Stimulated activated CD4-positive, alpha-beta T cell treated with anti-CD3 and anti-CD28 coated beads, Interleukin-15, amount 100 ng/mL, for 24 hours (primary cell): ENCODE measurements at places on chromosomes 7 and 10.

DNA sequence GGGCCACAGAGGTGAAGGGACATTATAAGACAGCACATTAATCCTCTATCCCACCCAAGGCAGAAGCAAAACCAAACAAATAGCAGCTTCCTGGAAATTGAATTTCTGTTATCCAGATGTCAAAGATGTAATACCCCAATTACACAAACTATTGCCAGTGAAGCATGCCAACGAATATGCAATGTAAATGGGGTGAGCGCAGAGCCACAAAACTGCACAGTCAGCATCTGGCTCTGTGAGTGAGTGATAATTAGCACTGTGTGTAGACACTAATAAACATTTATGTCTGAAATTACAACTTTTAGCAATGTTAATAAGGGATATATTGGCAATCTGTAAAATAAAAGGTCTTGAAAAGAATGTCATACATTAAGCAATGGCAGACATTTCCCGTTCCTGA is 3.2 kb downstream of the BEND7 start:
- no peak for DNase-seq

DNA sequence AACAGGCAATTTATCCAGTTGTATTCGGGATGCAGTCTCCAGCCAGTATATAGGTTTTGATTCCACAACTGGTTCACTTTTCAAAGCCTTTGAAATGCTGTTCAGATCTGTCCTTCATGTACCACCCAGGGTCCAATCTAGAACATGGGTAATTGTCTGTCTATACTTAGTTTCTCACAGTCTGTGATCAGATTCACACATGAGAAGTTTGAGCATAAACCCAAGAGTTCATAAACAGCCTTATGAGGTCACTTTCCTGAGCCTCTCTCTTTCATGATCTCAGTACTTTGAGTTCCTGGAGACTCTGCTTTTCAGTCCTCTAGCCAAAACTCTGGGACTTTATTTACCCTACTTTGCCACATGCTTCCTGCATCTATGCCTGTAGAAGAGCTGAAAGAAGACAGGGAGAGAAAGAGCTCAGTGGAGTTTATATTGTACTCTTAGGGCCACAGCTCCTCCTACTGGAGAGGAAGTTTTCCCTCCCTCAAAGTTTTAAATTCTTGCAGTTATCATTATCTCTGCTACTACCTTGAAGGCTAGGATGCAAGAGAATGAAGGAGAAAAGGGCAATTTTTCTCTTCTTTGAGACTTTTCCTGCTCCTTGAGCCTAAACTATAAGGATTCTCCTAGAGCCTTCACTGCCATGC is 172.0 kb downstream of the ZEB1 start:
- DNase-seq = peak; percentile 14

- no peak for DNase-seq
Observed at GRCh38 chr7:122515404-122515803, 183.5 kb downstream of the RNF133 start.

- no peak for DNase-seq
Observed at GRCh38 chr7:4878336-4879335, 4.9 kb downstream of the RADIL start.

DNA sequence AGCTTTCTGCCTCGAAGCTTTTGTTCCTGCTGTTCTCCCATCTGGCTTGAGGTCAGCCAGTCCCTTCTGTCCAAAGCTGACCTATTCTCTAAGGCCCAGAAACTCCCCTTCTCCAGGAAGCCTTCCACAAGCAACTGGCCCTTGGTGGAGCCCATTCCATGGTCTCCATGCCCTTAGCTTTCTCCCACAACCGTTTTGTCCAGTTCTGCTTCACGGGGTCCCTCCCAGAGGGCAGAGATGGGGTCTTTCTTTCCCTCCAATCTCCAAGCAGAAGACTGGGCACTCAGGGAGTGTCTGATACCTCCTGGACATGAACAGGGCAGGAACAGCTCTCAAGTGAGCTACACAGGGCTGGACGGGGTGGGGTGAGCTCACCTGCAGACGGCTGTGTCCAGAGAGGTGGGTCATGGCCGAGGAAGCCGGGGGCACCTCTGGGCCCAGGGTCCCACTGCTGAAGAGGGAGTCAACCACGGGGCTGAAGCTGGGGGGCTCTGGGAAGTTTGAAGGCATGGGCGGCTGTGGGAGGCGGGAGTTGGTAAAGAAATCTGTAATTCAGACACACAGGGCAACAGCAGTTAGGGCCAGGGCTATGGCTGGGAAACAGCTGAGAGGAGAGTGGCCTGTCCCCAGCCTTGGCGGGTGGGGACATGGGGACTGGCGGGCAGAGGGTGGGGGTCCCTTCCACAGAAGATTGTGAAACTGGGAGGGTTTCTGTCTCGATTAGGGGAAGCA is 20.9 kb upstream of the TBL2 start:
- DNase-seq = no peak

DNA sequence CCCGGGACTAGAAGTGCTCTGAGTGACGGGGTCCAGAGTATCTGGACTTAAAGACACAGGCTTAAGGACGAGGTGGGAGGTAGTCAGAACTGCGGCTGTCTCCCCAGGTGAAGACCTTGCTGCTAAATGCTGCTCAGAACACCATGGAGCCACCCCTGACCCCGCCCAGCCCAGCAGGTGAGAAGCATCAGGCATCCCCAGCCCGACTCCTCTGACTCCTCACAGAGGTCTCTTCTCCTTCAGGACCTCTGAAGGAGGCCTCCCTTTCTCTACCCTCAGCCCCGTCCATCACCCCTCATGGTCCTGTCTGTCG is 5.8 kb downstream of the NFKB2 start:
- no peak for DNase-seq

DNA sequence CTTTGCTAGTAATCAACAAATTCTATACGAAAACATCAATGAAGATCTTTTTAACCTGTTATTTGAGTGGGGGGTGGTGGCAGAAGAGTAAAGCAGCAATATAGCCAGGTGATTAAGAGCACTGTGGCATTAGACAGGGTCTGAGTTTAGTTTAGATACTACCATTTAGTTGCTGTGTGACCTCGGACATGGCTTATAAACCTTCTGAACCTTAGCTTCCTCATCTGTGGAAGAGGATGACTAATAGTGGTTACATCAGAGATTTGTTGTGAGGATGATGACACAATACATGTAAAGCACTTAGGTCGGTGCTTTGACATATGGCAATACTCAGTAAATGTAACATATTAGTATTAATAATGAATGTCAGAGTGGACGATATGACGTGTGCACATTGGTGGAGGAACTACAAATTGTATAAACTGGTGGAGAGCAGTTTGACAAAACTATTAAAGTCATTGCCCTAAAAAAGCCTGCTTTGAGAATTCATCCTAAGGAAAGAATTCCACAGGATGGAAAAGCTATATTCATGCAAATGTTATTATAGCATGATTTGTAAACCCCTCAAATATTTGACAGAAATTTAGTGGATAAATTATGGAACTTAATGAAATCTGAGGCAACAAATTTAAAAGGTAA is 24.3 kb downstream of the SPAG6 start:
- DNase-seq = no peak

DNA sequence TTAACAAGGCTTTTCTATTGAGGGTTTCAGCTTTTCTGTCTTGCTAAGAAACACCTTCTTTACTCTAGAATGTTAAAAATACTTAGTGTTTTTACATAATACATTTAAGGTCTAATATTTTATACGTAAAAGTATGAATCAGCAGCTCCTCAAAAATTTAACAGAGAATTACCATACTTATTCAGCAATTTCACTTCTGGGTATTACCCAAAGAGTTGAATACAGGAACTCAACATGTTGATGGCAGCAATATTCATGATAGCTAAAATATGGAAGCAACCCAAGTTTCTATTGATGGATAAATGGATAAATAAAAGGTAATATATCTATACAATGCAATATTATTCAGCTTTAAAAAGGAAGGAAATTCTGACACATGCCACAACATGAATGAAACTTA is 9.7 kb upstream of the OR13A1 start:
- no peak for DNase-seq

- no peak for DNase-seq
Observed at GRCh38 chr7:150334108-150334507, 7.3 kb downstream of the RARRES2 start.

DNA sequence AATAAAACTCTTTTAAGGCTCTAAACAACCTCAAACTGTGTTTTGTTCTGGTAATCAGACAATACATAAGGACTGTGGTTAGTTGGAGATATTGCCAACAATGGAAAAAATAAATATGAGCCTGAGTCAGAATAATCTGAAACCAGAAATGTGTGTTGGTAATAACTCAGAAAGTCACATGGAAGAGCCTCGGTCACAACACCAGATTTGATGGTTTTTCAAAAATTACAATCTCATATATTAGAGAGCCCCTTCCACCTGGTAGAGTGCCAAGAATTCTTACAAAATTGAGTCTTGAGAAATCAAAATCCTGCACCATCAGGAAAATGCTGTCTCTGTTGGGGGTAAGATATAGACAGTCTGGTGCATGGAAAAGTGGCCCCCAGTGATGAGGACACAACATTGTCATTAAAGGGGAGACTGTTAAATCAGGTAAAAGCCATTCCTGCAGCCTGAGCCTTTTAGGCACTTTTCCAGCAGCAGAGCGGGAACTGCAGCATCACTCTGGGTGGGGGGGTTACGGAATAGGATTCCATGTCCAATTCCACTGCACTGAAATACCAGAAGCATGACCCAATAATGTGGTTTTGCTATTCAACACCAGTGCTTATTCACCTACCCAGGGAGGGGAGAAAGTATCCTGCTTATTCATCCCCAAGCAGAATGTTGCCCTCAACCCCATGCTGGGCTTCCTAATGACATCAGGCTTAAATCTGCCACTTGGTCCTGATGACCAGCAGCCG is 9.5 kb upstream of the ADAM12 start:
- no peak for DNase-seq

DNA sequence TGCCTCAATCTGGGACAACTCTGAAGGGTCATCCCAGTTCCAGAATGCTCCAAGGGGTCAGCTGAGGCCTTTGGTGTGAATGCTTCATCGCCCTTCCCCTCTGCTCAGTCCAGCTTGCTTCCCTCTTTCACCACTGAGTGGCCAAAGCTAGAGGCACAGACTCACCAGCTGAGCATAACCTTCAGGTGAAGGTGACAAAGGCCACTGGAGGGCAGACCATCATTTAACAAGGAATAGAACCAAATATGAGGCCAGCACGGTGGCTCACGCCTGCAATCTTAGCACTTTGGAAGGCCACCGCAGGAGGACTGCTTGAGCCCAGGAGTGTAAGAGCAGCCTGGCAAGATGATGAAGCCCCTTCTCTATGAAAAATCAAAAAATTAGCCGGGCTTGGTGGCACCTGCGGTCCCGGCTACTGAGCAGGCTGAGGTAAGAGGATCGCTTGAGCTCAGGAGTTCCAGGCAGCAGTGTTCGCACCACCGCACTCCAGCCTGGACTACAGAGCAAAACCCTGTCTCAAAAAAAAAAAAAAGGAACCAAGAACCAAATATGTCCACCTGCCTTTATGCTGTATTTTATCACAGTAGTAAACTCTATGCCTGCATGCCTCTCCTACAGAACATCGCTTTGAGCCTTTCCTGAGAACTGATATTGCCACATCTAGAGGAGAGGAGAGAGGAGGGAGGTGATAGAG is 13.4 kb downstream of the PRKAG2 start:
- DNase-seq = no peak

GRCh38 chr10:5106553-5106952 is 12.3 kb downstream of the AKR1C3 start:
- no peak for DNase-seq

GRCh38 chr7:102292813-102293798 is 6.4 kb downstream of the SH2B2 start:
- DNase-seq = no peak

GRCh38 chr10:67785098-67785497 is 52.9 kb downstream of the DNAJC12 start:
- peak; percentile 10 for DNase-seq

- DNase-seq = no peak
Observed at GRCh38 chr10:118939211-118940007, 90.1 kb upstream of the NANOS1 start.

DNA sequence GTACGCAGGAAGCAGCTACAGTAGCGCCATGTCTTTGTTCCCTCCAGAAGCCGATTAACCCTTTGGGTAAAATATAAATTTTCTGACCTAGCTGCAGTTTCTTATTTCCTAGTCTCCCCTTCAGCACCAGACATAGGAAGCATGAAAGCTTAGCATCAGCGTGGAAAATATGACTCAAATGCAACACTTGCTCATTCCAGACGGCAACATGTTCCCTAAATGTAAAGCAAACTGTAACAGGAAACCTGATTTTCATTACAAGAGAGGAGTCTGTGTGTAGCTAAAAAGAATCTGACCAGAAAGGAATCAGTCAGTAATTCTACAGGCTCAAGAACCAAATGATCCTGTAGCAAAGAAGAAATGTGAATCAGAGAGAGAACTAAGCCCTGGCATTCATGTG is 219.2 kb downstream of the C7orf25 start:
- DNase-seq = no peak

DNA sequence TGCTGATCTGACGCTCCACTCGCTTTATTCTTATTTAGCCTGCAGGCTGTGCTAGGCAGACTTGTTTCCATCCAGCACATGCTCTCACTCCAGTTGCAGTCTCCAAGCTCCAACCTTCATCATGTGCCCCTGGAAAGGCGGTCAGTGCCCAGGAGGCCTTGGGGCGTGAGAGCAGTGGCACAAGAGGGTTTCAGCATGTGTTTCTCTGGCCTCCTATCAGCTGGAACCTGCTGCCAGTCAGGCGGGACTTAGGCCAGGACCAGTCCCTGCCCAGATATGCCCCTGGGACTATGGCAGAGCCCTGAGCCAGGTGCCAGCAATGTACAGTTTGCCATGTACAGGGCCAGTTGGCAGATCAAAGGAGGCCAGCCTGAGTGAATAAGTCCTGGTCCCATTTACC is 330.2 kb upstream of the FZD1 start:
- no peak for DNase-seq

DNA sequence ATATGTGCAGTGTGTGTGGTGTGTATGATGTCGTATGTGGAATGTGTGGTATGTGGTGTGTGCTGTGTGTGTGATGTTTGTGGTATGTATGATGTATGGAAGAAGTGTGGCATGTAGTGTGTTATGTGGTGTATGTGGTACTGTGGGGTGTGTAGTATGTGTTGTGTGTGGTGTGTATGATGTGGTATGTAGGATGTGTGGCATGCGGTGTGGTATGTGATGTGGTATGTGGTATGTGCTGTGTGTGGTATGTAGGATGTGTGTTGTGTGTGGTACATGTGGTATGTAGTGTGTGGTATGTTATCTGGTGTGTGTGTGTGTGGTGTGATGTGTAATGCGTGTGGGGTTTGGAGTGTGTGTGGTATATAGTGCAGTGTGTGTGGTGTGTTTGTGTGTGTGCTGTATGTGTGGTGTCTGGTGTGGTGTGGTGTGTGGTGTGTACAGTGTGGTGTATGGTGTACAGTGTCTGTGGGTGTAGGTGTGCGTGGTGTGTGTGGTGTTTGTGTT is 129.6 kb downstream of the ATP6V0E2 start:
- no peak for DNase-seq
